ENCODE measurements at places on chromosomes 4 and X. TPM values are rescaled to one million over a fixed set of nuclear protein-coding genes. Genes with fewer than 3 reads are reported as not detected.

GRCh38 chr4:3475041-3475712 lies 12.1 kb downstream of the DOK7 start:
- DNase-seq, result no peak

DNA sequence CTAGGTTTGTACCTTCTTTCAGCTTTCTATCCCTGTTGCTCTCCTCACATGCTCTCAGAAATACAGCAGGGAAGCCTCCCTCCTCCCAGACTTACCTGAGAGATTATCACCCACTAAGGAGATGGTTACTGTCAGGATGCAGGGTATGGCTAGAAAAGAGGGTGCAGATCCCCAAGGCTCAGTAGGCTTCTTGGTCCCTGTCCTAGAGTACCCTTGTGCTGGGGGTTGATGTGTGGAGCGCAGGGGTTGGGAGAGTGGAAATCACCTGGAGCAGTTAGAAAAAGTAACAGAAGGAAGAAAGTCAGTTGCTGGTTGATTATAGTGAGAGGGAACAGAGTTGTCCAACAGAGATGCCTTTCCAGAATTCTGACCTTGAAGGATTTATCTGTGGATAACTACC lies 80.2 kb downstream of the CNGA2 start:
- DNase-seq, result no peak

DNA sequence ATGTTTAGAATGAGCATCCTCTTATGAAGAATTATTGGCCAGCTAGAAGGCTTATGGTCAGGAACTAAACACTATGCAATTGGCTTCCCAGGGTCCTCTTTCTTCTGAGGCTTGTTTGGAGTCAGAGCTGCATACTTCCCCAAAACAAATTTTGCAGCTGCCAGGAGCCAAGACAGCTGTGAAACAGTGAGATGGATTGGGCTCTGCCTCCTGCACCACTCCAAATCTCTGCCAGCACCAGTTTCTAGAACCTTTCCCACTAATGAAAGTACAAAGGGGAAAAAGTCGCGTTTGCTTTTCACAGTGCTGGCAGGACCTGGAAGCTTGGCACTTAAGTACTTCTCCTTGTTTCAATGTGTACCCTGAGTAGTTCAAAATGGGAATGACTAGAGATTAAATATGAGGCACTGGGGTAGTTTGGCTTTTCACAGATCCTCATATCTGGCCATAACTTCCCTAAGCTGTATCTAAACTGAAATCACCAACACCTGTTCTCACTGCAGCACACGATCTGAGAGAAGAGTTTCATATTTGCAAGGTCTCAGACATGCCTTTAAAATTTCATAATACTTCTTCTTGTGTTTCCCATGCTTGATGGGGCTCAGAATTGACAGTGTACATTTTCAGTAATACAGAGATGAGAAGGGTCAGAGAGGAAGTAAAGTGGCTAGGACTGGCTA lies 20.7 kb upstream of the AR start:
- DNase-seq, result no peak

GRCh38 chr4:145907390-145907789 lies 31.2 kb downstream of the ZNF827 start:
- no peak for DNase-seq

GRCh38 chrX:72304877-72305276 lies 837 bp downstream of the CITED1 start:
- DNase-seq, result no peak

GRCh38 chrX:10017872-10018271 lies 50.7 kb downstream of the CLDN34 start:
- DNase-seq, result peak; percentile 40

The RTL5 gene
- polyA plus RNA-seq, result 24.8 TPM

DNA sequence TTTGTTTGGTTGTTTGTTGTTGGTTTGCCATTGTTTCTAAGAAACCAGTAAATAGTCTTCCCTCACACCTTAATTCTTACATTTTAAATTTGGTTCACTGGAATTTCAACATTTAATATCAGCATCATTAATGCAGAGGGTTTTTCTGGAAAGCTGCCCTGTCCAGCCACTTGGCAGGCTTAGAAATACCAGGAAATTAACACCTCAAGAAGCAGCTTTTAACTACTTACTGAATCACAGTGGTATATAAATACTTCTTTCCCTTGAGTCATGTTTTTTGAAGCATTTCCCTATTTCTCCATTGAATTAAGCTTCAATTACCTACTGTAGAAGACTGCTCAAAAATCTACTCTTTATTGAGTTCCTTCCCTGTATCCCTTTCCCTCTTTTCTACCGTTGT lies 1221.1 kb upstream of the ADGRL3 start:
- DNase-seq, result no peak

- DNase-seq, result no peak
These were observed 243.8 kb downstream of the PPP3CA start for GRCh38 chr4:101103381-101104142.

The NPY2R gene
- 0.48 TPM for polyA plus RNA-seq

- no peak for DNase-seq
These were observed 953.9 kb upstream of the PCDH10 start for GRCh38 chr4:132195176-132195575.

- no peak for DNase-seq
These were observed 233.6 kb downstream of the PCDH7 start for GRCh38 chr4:30953799-30954198.

- DNase-seq, result no peak
These were observed 1910.0 kb upstream of the TENM3 start for GRCh38 chr4:180333162-180333561.

DNA sequence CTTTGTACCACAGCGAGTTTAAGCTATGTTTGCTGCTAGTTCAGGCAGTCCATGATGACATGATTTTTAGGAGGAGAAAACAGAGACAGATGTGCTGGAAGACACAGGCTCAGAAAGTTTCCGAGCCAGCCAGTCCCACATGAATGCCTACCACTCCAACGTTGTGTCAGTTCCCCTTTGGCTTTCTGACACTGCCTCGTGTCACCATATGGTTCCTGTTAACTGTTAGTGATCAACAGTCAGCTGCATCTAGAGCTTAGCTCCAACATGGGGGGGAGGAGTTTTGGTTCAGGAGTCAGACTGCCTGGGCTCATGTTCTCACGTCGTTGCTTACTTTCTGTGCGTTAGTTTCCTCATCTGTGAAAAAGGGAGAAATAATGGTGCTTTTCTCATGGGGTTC lies 343.7 kb downstream of the MID1IP1 start:
- DNase-seq, result no peak

The KCND1 gene
- polyA plus RNA-seq, result 3.0 TPM

GRCh38 chr4:127505203-127505602 lies 127.6 kb upstream of the INTU start:
- peak; percentile 48 for DNase-seq

GRCh38 chr4:152081024-152081423 lies 320.2 kb upstream of the GATB start:
- no peak for DNase-seq

- DNase-seq, result no peak
These were observed 117.7 kb downstream of the PPA2 start for GRCh38 chr4:105356194-105356593.

The GUCY1A1 gene
- 71.0 TPM for polyA plus RNA-seq

- no peak for DNase-seq
These were observed 103.5 kb downstream of the CNOT6L start for GRCh38 chr4:77715414-77716290.

DNA sequence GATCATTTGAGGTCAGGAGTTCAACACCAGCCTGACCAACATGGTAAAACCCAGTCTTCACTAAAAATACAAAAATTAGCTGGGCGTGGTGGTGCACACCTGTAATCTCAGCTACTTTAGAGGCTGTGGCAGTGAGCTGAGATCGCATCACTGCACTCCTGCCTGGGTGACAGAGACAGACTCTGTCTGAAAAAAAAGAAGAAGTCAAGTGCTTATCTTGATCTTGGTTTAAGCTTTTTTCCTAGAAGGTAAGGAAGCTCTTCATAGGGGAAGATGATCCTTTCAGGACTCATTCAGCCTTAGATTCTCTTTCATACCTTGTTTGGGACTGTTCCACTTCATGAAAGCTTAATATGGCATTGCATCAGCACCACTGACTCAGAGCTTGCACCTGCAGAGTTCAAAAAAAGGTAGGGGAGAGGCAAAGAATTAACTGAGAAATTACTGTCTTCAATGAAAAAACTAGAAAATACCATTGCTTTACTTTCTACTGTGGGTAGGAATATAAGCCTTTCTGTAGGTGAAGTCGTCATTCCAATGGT lies 70.8 kb upstream of the EPGN start:
- no peak for DNase-seq

- DNase-seq, result no peak
These were observed 224.6 kb downstream of the SPRY1 start for GRCh38 chr4:123621072-123621705.

GRCh38 chr4:164659765-164660164 lies 94.2 kb upstream of the SMIM31 start:
- no peak for DNase-seq

- no peak for DNase-seq
These were observed 12.4 kb upstream of the SH3RF1 start for GRCh38 chr4:169283114-169283509.

DNA sequence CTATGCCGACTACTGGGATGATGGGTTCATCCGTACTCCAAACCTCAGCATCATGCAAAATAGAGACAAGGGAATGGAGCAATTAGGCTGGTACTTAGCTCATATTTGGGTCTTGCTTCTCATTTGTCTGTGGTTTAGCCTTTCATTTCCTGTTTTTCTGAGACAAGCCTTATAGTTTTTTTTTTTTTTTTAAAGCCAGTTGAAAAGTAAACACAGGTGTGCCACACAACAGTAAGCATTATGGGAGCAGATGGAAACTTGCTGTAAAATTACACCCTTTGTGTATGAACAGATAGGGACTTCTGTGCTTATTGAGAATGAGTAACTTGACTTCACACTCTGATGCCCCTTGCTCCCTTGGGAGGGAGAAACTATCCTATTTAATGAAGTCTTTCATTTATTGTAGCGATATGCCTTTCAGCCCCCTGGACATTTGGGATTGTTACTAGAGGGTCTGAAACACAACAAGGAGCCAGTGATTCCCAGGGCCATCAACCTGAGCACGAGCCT lies 13.7 kb downstream of the RASSF6 start:
- no peak for DNase-seq
